ENCODE measurements at places on chromosomes 11 and 22. TPM values are rescaled to one million over a fixed set of nuclear protein-coding genes. Genes with fewer than 3 reads are reported as not detected.

DNA sequence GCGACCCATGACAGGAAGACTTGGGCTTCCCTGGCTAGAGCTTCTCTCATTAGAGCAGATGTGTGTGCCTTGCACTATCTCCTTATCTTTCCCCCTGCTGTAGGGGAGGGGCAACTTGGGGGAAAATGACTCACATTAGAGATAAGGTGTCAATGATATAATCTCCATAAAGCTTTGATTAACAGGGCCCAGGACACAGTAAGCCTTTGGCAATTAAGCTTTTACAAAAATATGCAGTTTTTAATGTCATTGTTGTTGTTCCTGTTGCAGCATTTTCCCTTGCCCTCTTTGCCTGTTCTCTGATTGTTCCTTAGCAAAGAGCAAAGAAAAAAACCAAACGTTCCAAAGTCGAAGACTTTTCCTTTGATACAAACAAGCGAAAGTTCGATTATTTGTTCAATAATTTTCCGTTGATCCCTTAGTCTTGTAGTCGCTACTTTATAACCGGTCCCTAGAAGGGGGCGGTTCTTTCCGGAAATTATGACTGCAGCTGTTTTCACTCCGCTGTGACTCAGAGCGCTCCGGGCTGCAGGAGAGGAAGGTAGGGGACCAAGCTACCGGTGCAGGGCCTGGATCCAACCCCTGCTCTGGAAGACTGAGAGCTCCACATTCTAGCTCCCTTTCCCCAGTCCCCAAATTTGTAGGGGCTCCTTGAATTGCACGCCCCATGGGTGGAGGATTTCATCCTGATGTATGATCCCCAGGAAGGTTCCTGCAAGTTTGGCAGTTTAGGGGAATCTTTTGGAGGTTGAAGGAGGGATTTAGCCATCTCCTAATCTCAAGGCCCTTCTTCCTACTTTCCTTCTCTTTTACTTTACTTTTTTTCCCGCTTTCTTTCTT lies at the start of gene VWA5A:
Gene VWA5A (plus strand): TSS at position 509 of the 840 bp plus-strand sequence. CDS start 2,062 bp downstream, outside the sequence.
- DNase-seq: peak; percentile 87

DNA sequence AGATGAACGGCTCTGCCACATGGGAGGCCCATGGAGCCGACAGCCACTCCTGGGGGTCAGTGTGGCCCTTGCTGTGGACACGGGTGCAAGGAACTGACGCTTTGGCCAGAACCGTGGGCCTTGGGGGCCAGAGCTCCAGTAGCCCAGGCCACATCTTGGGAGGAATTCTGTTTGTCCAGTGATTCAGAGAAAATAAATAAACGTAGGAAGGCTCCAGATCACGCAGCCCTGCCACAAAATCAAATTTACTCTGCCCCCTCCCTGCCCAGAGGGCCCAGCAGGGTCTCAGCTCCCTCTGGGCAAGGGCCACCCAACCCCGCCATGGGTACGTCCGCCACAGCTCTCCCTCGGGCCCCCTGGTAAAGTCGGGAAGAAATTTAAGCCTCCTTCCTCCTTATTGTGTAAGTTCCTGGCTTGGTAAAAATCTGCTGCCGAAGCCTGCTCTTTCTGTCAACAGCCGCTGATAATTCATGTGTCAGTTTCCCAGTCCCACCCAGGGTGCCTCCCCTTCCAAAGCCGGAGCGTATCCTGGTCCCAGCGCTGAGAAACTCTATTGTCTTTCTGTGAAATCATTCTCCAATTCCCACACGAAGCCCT lies 6.9 kb upstream of the MUC5AC start:
- no peak for DNase-seq

GRCh38 chr11:29129844-29130243 lies 887.0 kb downstream of the KCNA4 start:
- no peak for DNase-seq

DNA sequence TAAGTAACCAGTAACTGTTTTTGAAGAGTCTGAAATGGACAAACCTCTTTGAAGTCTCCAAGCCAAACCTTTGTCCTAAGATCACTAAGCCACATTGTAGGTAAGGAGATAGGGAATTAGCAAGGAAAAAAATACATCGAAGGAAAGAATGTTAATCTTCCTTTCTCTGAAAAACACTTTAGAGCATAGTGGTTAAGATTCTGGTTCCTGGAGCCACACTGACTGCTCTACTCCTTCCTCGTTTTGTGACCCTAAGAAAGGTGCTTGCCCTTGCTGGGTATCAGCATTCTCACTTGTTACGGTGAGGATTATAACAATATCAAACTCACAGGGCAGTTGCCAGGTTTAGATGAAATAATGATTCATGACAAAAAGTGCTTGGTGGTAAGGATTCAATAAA lies 104.0 kb downstream of the SIK3 start:
- DNase-seq: no peak

- DNase-seq: peak; percentile 46
Measured at GRCh38 chr11:84437071-84437980, 1151.2 kb upstream of the CCDC90B start.

DNA sequence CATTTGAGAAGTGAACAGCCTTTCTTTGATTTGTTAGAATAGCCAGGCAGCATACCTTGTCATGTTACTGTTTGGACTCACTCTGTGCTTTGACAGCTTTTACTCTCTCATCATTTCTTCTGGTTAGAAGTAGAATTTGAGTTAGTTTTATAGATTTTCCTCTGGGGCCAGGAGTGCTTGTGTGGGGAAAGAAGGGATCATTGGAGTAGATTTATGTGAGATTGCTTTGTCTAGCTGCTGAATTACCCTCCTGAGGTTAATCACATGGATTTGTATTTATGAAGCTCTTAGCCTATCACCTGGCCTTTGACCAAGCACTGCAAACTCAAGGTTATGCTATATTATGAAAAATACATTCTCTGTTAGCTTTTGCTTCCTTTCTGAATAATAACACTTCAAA lies 54.3 kb downstream of the SWAP70 start:
- no peak for DNase-seq

GRCh38 chr11:58813693-58814092 lies 30.8 kb downstream of the GLYATL2 start:
- no peak for DNase-seq

DNA sequence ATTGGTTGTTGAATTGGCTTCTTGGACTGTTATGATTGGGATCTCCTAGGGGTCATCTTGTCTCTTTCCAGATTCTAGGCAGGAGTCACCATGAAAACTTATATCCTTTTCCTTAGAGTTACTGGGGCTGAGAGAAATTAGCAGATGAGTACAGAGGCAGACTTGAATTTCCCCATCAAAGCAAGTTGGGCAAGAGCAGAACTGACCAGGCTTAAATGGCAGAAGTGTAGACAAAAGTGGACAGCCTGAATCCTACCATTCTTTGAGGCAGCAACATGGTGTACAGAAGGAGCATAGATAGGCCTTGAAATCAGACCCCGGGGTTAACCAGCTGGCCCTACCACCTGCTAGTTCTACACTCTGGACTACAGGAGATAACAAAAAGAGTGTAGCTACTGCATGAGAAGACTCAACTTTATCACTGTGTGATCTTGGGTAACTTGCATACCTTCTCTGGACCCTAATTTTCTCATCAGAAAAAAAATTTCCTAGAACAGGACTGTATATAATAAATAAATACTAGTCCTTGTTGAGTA lies 427.4 kb upstream of the CADM1 start:
- no peak for DNase-seq

- no peak for DNase-seq
Measured at GRCh38 chr11:118319337-118319707, 14.8 kb downstream of the CD3E start.

DNA sequence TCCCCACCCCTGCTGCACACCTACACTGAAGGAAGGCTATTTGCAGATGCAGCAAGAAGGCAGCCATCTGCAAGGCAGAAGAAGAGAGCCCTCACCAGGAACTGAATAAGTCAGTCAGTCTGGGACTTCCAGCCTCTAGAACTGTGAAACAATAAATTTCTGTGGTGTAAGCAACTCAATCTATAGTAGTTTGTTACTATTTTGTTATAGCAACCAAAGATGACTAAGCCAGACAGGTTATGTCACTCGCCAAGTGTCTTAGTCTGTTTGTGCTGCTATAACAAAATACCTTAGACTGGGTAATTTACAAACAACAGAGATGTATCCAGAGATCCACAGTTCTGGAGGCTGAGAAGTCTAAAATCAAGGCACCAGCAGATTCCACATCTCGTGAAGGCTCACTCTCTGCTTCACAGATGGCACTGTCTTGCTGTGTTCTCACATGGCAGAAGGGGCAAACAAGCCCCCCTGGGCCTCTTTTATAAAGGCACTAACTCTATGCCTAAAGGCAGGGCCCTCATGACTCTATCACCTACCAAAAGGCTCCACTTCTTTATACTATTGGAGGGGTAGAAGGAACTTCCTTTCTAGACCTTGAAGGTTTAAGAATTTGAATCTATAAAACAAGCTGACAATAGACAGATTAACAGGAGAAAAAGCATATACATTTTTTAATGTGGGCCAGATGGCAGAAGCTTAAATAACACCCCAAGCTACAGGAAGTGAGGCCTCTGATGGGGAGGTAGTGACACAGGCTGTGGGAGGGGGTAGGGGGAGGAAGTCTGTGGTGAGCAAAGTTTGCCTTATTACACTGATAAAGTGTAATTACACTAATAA lies 12.3 kb downstream of the APOL6 start:
- DNase-seq: no peak

- DNase-seq: no peak
Measured at GRCh38 chr11:117754030-117754429, 43.0 kb downstream of the DSCAML1 start.

- DNase-seq: no peak
Measured at GRCh38 chr11:9651899-9652748, 11.8 kb upstream of the SWAP70 start.

DNA sequence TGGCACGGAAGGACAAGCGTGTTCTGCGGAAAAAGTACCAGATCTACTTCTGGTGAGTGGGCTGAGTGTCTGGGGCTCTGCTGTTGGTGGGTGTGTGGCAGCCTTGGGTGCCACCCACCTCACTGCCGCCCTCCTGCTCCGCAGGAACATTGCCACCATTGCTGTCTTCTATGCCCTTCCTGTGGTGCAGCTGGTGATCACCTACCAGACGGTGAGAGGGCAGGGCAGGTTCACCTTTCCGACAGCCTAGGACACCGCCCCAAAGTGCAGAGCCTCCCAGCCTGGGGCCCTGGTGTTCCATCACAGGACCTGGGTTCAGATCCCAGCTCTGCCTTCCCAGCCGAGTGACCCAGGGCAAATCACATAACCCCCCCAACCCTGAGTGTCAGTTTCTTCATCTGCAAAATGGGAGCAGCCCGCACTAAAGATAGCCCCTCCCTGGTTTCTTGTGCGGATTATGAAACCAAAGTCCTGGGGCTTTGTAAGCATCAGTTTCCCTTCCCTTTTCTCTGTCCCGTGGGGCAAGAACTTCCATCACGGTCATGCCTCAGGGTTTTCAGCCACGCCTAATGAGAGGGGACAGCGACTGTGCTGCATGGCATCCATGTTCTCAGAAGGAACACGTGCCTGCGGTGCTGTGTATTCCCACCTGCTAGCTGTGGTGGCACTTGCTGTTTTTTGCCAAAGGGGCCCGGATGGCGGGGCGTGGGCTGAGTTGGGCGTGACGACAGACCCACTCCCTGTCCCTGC lies 9.8 kb upstream of the TAGLN start:
- no peak for DNase-seq

GRCh38 chr11:57370251-57370650 lies 10.7 kb downstream of the PRG3 start:
- DNase-seq: no peak

DNA sequence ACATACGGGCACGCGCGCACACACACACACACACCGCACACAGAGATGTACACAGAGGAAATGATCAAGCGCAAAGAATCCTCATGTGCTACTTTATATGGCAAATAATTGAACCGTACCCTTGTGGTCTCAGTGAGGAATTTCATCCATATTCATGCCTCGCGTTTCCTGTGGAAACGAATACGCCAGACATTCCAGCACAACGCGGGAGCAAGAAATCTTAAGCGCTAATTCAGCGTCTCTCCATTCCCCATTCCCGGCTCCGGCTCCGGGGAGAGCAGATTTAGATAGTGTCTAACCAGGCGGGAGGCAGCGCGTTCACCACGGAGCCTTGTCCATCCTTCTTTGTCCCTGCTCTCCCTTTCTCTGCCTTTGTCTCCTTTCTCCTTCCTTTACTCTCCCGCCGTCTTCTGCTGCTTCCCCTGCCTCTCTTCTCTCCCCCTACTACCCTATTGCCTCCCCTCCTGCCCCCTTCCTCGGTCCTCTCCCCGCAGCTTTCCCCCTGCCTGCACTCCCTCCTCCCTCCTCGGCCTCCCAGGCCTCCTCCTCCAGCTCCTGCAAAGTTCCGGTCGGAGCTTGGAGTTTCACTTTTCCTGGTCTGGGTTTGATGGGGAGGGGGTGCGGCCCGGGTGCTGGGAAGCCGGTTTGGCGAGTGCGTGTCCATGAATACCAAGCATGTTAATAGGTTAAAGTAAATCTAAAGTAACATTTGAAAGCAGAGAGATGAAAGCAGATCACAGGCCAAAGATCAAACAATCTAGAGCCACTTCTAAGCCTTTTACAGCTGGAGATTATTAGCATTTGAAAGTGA lies 579.3 kb downstream of the BUD13 start:
- DNase-seq: no peak

DNA sequence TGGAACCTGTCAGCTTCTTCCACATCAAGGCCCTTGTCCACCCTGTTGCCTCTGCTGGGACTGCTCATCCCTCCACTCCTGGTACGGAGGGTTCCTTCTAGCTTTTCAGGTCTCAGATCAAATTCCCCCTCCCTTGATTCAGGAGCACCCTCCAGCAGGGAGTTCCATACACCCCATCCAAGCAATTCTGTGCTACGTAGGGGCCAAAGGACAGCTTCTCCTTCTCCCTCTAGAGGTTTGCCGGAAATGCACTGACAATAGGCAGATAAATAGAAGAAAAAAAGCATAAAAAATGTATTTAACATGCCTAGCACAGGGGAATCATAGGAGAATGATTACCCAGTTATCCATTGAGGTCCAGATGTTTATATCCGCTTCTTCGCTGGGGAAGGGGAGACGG lies 3.3 kb upstream of the CARD10 start:
- DNase-seq: no peak

DNA sequence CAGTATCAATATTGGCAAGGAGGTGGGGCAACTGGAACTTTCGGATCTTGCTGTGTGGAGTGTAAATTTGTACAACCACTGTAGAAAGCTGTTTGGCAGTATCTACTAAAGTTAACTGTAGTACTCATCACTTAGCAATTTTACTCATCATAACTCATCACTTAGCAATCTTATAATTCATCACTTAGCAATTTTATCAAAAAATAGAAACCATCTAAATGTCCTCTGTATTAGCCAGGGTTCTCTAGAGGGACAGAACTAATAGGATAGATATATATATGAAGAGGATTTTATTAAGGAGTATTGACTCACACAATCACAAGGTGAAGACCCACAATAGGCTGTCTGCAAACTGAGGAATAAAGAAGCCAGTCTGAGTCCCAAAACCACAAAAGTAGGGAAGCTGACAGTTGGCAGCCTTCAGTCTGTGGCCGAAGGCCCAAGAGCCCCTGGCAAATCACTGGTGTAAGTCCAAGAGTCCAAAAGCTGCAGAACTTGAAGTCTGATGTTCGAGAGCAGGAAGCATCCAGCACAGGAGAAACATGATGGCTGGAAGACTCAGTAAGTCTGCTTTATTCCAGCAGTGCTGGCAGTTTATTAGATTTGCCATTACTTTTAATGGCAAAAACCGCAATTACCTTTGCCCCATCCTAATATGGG lies 92.9 kb upstream of the USP47 start:
- DNase-seq: no peak

The GLYAT gene
- 2.6 TPM for total RNA-seq

The OR51B2 gene
- total RNA-seq: 0.40 TPM

The C11orf16 gene
- not detected for total RNA-seq

The MICALL1 gene
- 30.4 TPM for total RNA-seq

The APOA4 gene
- total RNA-seq: not detected

The MRGPRF gene
- 39.5 TPM for total RNA-seq

The CCDC73 gene
- not detected for total RNA-seq

The GRAMD1B gene
- 38.2 TPM for total RNA-seq

The GPR152 gene
- not detected for total RNA-seq

The ZNF214 gene
- 8.3 TPM for total RNA-seq
